Daoy (cell line): ENCODE measurements at places on chromosomes 13 and 19. TPM values are rescaled to one million over a fixed set of nuclear protein-coding genes. Genes with fewer than 3 reads are reported as not detected.

The CATSPERD gene
- total RNA-seq: not detected in 2 replicates

The VSTM1 gene
- not detected in 2 replicates for total RNA-seq

The GNA15 gene
- 0.65 TPM in 1 of 2 replicates, not detected in the other for total RNA-seq

The NUDT15 gene
- 42.1 and 56.9 TPM in 2 replicates for total RNA-seq

The ZNF324B gene
- 9.0 and 13.5 TPM in 2 replicates for total RNA-seq

The ACTMAP gene
- 0.51 TPM in 1 of 2 replicates, not detected in the other for total RNA-seq

The SIGLEC14 gene
- total RNA-seq: 0.18 and 0.34 TPM in 2 replicates

The OR10H1 gene
- total RNA-seq: not detected in 2 replicates

The ZSCAN4 gene
- total RNA-seq: not detected in 2 replicates

The CCDC8 gene
- 8.8 and 9.2 TPM in 2 replicates for total RNA-seq

The TUBA3C gene
- total RNA-seq: 2.8 and 6.2 TPM in 2 replicates

The B3GNT3 gene
- 0.06 and 0.09 TPM in 2 replicates for total RNA-seq

The TLE2 gene
- 0.03 and 1.5 TPM in 2 replicates for total RNA-seq

The MCEMP1 gene
- total RNA-seq: not detected in 2 replicates

The CEACAM16 gene
- total RNA-seq: not detected in 2 replicates

The CD33 gene
- total RNA-seq: 21.8 and 22.4 TPM in 2 replicates

The RXFP2 gene
- not detected in 2 replicates for total RNA-seq

The ZNF813 gene
- total RNA-seq: 4.4 and 8.0 TPM in 2 replicates

The BEST2 gene
- not detected in 2 replicates for total RNA-seq

The DDA1 gene
- total RNA-seq: 50.1 and 63.0 TPM in 2 replicates

The MRPS12 gene
- total RNA-seq: 60.5 and 102 TPM in 2 replicates

The ZFR2 gene
- total RNA-seq: 2.3 and 3.1 TPM in 2 replicates

The IRF3 gene
- total RNA-seq: 88.0 and 110 TPM in 2 replicates

The ZNF415 gene
- total RNA-seq: 8.7 and 11.5 TPM in 2 replicates

The ZNF324 gene
- 8.5 and 9.9 TPM in 2 replicates for total RNA-seq

The DHDH gene
- not detected in 2 replicates for total RNA-seq

The SOX1 gene
- 0.18 and 0.57 TPM in 2 replicates for total RNA-seq

The COL4A2 gene
- 247 and 262 TPM in 2 replicates for total RNA-seq

The KIR2DL3 gene
- total RNA-seq: not detected in 2 replicates

The ADAMTS10 gene
- total RNA-seq: 3.1 and 6.6 TPM in 2 replicates

The PABPC3 gene
- total RNA-seq: 0.63 TPM in 1 of 2 replicates, not detected in the other

The ETV2 gene
- total RNA-seq: not detected in 2 replicates

The TSEN34 gene
- 88.1 and 141 TPM in 2 replicates for total RNA-seq

The TIMM29 gene
- total RNA-seq: 67.1 and 80.6 TPM in 2 replicates

The KCNC3 gene
- total RNA-seq: 0.06 and 0.15 TPM in 2 replicates

The CAPN12 gene
- total RNA-seq: not detected in 2 replicates

The OR1I1 gene
- not detected in 2 replicates for total RNA-seq

The CACNG6 gene
- total RNA-seq: 1.0 and 9.3 TPM in 2 replicates

The HSPB6 gene
- total RNA-seq: 0.06 TPM in 1 of 2 replicates, not detected in the other

The TMPRSS9 gene
- total RNA-seq: not detected in 2 replicates

The ACP5 gene
- 0.45 and 0.97 TPM in 2 replicates for total RNA-seq

The RDH13 gene
- total RNA-seq: 14.1 and 17.0 TPM in 2 replicates

The S1PR4 gene
- not detected in 2 replicates for total RNA-seq

The FBXO17 gene
- total RNA-seq: 12.6 and 36.9 TPM in 2 replicates

The PROZ gene
- total RNA-seq: not detected in 2 replicates
